ENCODE measurements at places on chromosomes 7 and 10.

DNA sequence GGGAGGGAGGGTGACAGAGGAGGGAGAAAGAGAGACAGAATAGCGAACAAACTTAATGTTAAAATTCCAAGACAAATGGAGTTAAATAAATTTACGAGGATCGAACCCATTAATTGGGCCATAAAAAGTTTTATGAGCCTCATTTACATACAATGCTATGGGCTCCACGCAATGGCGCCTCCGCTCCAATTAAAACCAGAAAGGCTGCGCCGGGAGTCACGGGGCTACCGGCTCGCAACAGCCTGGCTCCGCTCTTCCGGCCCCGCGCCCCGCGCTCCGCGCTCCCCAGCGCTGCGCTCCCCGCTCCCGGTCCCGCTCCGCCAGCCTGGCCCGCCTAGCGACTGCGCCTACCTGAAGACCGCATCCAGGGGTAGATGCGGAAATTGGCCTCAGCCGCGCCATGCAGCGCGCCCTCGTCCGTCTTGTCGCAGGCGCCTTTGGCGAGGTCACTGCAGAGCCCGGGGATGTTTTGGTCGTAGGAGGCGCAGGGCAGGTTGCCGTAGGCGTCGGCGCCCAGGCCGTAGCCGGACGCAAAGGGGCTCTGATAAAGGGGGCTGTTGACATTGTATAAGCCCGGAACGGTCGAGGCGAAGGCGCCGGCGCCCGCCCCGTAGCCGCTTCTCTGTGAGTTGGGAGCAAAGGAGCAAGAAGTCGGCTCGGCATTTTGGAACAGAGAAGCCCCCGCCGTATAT is 513 bp downstream of the HOXA7 start:
- no peak for DNase-seq

GRCh38 chr7:143416565-143417149 is 8.0 kb upstream of the EPHA1 start:
- DNase-seq = no peak

- DNase-seq = no peak
These were observed 5.6 kb upstream of the IFIT2 start for GRCh38 chr10:89296220-89296648.

DNA sequence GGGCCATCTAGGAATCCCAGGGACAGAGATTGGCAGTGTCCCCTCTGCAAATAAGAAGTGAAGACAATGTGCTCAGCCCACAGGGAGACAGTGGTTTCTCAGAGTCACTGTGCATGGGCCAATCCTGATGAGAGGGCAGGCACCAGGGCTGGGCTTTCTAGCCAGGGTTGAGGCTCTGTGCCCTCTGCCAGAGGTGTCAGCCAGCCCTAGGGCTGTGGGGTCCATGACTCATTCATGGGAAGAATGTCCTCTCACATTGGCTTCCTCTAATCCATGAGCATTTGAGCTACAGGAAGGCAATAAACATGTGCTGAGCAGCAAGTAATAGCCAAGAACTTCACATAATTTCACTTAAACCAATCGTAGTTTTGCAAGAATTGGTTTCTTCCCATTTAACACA is 482.0 kb upstream of the MGMT start:
- DNase-seq = no peak

GRCh38 chr7:65430344-65431186 is 56.9 kb downstream of the ZNF92 start:
- DNase-seq = no peak

- no peak for DNase-seq
These were observed 67.2 kb downstream of the COBL start for GRCh38 chr7:51249187-51249945.

- DNase-seq = no peak
These were observed 294.2 kb downstream of the IPMK start for GRCh38 chr10:57973451-57973850.

- DNase-seq = no peak
These were observed 558.3 kb upstream of the FOXK1 start for GRCh38 chr7:4123823-4124222.

GRCh38 chr10:125778556-125778955 is 2.9 kb upstream of the MMP21 start:
- DNase-seq = no peak

DNA sequence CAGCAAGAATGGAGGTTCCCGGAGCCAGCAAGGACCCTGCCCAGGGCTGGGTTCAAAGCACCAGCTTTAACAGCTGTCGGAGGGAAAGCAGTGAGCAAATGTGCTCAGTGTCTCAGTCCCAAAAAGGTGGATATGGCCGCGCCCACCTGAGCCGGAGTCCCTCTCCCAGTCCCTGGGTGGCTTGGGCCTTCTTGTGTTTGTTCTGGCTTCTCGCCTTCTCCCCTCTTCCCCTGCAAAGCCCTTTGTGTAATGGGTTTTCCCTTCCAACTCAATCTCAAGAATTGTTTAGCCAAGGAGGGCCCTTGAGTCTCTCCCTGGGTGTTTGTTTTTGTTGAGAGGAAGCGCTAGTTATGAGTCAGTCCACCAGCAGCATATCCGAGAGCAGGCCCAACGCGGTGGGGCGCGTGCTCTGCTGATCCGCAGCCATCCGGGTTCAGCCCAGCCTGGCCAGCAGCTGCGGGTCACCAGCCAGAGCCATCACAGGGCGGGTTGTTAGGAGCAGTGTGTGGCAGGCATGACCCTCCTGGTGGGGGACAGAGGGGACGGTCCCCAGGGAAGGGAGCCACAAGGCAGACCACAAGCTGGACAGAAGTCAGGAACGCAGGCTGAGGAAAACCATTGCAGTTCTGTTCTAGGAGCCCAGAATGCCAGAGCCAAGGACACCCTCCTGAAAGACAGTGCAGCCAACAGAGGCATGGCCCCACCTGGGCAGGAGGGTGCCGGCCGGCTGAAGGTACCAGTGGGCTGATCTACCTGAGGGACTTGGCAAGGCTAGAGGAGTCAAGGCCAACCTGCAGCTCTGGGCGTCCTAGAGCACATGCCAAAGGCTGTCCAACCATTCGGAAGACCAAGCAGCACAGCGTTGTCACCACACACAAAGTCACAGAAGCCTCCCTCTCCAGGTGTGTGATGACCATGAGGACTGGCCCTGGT is 21.3 kb downstream of the CALML3 start:
- DNase-seq = no peak

GRCh38 chr10:60387531-60387930 is 2.1 kb downstream of the ANK3 start:
- no peak for DNase-seq

DNA sequence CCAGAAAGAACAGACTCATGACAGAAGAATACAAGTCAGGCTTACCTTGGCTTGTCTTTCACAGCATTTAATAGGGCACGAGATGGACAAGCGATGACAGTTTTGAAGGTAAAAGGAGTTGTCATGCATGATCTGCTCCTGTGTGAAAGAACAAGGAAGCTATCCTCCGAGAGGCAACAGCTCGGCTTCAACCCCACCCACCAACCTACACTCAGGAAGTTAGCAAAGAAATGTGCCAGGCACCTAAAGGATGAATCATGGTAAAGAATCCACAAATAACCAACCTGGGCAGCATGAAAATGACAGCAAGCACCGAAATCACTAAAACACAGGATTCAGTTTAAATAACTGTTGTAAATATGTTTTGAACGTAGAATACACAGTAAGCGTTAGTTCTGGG is 700.2 kb downstream of the TYW1 start:
- DNase-seq = no peak

- no peak for DNase-seq
These were observed 86.9 kb downstream of the DAGLB start for GRCh38 chr7:6360841-6361240.

DNA sequence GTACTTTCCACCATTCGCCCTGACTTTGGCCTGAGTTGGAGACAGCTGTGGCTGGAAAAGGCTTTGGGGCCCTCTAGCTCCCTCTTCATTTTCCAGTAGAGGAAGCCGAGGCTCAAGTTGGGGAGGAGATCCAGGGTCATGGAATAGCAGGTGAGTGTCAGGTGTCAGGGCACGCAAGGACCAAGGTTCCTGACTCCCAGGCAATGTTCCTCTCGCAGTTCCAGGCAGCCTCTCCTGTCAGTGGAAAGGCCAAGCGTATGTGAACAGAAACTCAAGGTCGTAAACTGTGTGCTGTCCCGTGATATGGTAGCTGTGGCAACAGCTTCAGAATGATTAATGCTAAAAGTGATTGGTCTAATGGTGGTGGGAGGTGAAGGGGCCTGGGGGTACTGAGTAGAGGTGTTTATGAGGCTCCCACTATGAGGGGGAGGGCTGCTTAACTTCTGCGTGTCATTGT is 13.2 kb downstream of the ADAMTS14 start:
- no peak for DNase-seq

- DNase-seq = no peak
These were observed 11.7 kb downstream of the CPEB3 start for GRCh38 chr10:92278996-92279696.

- DNase-seq = no peak
These were observed 53.6 kb upstream of the DYNC1I1 start for GRCh38 chr7:95718577-95719410.

DNA sequence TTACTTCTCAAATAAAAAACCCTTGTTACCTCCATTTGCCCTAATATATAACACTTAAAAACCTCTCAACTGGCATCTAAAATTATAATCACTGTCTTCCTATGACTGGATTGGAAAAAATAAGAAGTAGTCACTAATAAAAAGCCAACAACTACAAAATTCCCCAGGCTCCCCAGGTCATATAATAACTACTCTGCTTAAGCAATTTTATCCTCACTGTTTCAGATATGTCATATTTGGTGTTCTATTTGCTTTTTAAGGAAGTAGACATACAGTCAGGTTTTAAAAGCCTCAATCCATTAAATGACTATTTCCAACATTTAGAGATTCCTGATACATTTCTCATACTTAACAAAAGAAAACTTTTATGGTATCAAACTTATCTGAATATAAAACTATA is 2.4 kb downstream of the H2AZ2 start:
- DNase-seq = no peak

GRCh38 chr7:77867537-77867865 is 68.9 kb downstream of the PHTF2 start:
- DNase-seq = no peak
